Stimulated activated CD4-positive, alpha-beta T cell treated with anti-CD3 and anti-CD28 coated beads, Interleukin-15, amount 100 ng/mL, for 1 hour (primary cell): ENCODE measurements at places on chromosomes 13 and 19.

DNA sequence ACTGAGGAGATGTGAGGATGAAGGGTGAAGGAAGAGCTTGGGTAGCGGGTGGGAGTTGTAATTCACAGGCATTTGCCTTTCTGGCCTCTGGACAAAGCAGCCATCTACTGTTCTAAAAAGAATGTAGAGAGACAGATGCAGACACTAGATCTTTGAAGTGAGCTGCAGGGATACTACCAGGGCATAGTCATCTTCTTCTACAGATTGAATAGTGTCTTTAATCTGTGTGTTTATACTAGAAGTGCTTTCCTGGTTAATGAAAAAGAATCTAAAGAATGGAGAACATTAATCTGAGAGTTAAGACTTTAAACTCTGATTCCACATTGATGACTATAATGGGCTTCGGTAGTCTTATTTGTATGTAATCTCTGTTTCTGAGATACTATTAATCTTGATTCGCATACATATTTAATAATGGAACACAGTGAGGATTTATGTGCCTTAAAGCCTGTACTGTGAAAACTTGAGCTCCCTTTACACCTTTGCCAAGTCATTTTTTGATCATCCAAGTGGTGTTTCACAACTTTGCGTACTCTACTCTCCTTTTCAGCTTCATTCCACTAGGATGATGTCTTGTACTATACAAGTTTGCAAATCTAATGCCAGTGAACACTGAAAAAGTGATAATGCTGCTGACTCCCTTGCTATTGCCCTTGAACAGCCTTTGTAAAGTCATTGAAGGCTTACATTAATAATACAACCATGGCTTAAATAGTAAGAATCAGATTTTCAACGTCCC lies 2199.4 kb upstream of the PCDH20 start:
- DNase-seq = no peak

DNA sequence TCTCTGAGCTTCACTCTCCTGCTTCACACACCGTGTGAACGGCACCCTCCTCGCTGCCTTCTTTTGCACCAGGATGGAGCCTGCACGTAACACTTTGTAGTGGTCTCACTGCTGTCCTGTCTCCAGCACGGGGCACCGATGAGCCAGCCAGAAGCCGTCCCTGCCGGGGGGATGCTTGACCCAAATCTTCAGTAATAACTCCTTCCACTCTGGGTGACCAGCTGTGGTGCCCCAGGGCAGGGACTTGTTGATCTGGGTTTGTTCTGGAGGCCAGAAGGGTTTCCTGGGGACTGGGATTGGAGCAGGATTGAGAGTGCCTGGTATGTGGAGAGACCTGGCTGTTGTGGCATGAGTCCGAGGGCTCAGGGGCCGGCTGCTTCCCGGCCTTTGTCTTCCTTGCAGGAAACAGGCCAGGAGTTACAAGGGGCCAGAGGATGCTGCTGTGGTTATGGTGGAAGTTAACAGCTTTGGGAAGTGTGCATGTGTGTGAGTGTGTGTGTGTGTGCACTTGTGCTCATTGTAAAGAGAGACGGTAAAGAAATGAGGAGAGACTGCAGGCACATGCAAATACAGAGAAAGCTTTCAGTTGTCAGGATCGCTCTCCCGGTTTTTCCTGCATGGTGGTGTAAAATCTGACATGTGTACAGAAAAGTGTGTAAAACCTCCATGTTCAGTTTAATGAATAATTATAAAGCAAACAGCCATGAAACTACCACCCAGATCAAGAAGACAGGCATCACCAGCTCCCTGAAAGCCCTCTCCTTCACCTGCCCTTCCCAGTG lies 18.9 kb downstream of the PAK4 start:
- no peak for DNase-seq

DNA sequence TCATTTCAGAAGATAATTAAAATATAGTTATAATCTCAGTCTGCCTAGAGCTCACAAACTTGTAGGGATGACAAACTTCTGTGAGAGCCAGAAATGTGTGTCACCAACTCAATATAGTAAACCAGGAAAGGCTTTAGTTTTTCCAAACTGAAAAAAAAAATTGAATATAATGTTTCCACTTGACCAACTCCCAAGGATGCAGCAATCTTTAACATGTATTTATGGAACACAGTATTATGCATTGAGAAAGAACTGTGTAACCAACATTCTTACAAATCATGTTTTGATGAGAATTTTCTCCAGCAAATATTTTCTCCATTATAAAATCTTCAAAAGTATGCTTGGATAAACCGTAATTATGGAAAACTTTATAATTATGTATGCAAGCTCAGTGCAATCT lies 50.1 kb upstream of the KLF12 start:
- no peak for DNase-seq

- no peak for DNase-seq
These were observed 5.9 kb upstream of the ISYNA1 start for GRCh38 chr19:18443831-18444230.

- no peak for DNase-seq
These were observed 3.2 kb downstream of the KLF16 start for GRCh38 chr19:1860042-1860775.

- DNase-seq = no peak
These were observed 1.7 kb upstream of the DNAJB1 start for GRCh38 chr19:14519860-14520407.

- DNase-seq = no peak
These were observed 25.9 kb downstream of the RCN3 start for GRCh38 chr19:49553451-49554271.

GRCh38 chr13:48775804-48776203 lies 122.1 kb downstream of the CYSLTR2 start:
- DNase-seq = no peak

- DNase-seq = no peak
These were observed 82.9 kb downstream of the TNFRSF19 start for GRCh38 chr13:23652909-23653726.

DNA sequence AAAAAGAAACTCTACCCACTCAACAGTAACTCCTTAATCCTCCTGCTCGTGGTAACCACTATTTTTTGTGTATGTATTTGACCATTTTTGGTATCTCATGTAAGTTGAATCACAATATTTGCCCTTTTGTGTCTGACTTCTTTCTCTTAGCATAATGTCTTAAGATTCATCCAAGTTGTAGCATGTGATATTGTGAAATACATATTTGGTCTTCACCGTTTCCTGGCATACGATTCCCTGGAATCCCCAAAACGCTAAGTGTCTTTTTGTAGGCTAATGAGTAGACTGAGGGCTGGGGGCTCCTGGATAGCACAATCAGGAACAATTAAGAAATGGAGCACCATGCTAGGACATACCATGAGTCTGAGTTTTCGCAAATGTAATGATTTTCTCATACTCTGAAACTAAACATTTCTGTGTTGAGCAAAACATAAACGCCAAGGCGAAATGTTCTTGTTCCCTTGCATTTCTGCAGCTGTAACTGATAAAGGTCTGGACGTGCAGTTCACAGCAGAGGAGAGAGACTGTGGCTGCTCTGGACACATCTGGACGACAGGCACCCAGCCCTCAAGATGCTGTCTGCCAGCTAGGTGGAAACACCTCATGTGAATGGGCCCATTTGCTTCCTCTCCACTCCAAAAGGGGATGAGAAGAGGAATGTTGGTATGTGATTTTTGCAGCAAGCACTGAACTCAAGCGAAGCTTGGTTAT lies 38.4 kb downstream of the BRD4 start:
- DNase-seq = no peak

DNA sequence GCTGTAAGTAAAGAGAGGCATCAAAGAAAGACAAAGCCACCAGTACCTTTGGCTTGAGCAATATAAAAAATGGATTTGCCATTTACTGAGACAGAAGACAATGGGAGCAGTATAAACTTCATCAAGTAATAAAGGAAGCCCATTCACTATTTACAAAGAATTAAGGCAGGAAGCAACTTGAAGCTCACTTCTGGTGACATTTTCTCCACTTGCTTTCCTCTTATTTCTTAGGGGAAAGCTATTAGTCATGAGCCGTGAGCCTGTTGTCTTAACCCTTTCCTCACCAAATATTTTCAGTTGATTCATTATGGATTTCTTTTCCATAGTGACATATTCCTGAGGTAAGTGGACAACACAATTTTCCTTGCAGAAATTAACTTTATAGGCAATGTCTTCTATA lies 156.8 kb downstream of the DNAJC3 start:
- no peak for DNase-seq

GRCh38 chr13:40922437-40923040 lies 96.6 kb downstream of the ELF1 start:
- DNase-seq = no peak

DNA sequence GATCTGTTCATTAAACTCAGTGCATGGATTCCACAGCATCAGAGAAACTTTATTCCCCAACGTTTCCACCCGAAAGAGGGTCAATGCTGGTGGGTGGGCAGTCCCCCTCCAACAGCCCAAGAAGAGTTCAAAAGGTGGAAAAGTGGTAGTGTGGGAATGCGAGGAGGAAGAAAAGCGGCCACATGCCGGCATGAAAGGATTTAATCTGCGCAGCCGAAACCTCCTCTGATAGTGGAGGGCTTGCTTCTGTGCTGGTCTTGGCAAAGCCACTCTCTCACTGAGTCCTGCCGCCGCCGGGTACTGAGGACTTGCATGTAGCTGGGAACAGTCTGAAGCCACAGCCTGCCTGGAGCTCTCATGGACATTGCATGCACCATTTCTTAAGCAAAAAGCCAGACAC lies 136.2 kb upstream of the ZNF536 start:
- DNase-seq = no peak

DNA sequence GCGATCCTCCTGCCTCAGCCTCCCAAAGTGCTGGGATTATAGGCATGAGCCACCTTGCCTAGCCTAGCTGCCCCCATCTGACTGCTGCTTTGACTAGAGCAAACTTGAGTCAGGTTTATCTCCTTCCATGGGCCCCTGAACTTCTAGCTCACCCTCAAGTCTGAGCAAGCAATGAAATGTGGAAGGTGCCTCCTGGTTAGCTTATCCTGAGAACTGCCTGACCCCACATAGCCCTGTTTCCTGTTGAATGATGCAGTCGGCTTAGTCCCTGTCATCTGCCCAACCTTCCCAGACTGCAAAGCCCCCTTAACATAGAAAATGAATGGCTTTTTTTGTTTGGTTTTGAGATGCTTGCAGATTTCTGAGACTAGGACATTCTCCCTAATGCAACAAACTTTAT lies 8.9 kb upstream of the TMEM160 start:
- DNase-seq = no peak

DNA sequence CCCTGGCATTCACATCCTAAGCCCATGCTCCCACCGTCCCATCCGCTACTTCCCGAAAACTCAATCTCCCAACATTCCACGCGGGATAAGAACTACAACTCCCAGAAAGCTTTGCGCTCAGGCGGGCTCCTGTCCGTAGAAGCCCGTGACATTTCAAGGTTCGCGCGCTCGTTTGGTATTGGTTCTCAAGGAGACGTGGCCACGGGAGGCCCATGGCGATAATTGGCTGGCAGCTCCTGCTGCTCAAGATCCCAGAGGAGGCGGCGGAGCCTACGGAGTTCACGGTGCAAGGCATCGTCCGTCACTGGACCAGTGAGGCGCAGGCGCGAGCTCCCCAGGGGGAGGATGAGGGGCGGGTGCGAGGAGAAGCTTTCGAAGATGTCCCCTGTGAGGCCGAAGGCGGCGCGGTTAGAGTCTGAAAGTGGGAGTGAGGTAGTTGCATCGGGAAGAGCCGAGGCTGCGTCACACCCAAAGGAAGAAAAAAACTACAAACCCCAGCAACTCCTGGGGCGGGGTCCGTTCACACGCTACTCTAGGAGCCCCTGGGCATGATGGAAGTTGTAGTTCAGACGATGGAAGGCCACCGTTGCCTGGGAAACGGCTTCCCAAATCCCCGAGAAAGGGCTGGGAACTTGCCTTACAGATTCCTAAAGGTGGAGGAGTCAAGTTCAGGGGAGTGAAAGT lies 1.2 kb upstream of the MAMSTR start:
- peak; percentile 71 for DNase-seq

GRCh38 chr13:53121131-53121773 lies 92.6 kb downstream of the OLFM4 start:
- DNase-seq = no peak

GRCh38 chr13:97165502-97166425 lies 56.4 kb upstream of the MBNL2 start:
- DNase-seq = no peak

DNA sequence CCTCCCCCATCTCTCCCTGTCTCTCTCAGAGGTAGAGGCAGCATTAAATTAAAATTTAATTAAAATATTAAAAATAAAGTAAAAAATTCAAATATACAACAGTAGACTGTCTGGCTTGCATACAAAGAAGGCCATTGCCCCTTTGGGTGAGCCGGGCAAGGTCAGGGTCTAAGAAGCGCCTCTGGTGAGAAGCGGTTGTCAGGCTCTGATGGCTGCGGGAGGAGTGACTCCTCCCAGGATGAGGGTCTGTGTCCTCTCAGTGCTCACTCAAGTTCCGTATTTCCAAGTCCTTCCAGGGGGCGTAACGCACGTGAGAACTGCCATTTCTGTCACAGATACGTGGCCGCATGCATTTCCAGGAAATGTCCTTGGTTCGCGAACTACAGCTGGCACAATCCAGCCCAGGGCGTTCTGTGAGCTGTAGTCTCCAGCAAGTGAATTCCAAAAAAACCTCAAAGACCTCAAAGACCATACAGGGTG lies 737 bp upstream of the ZNF181 start:
- no peak for DNase-seq

GRCh38 chr19:14028901-14029300 lies 953 bp downstream of the RLN3 start:
- no peak for DNase-seq

DNA sequence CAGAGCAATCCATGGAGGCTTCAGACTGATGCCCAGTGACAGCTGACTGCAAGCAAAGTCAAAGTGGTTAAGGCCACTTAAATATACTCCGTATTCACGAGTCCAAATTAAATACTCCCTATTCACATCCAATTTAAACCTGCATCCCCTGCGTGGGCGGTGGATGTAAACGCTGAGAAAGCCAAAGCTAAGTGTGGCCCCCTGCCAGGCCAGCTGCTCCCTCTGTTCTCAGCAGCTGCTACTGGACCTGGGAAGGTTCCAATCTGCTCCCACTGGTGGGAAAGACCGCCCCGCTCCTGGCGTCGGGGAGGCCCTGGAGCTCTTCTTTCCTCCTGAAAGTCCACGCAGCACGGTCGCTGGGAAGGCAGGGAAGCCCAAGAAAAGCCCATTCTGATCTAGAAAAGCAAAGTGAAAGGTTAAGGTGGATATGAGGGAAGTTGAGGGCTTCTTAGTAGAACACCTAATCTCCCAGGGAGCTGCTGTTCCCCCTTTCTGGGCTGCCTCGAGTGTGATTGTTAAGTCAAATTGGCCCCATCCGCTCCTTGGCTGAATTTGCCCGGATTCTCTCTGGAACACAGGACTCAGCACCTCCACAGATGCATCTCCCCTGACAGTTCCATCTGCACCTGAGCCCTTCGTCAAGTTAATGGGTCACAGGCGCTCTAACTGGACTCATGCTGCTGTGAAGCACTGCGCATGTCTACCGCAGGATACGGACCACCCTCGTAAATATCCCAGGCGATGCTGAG lies 205.5 kb downstream of the USP12 start:
- no peak for DNase-seq

- no peak for DNase-seq
These were observed 6.7 kb upstream of the PGPEP1 start for GRCh38 chr19:18333680-18334079.

- DNase-seq = no peak
These were observed 16.1 kb downstream of the ZNF506 start for GRCh38 chr19:19805480-19805879.

GRCh38 chr13:50078895-50079654 lies 63.8 kb downstream of the KCNRG start:
- DNase-seq = no peak
